ENCODE measurements at places on chromosomes 1 and 21. TPM values are rescaled to one million over a fixed set of nuclear protein-coding genes. Genes with fewer than 3 reads are reported as not detected.

Gene CHIA
- total RNA-seq, result not detected

Gene GJB5
- total RNA-seq, result not detected

Gene ZNF683
- not detected for total RNA-seq

Gene MAP3K21
- total RNA-seq, result 2.8 TPM

Gene CLDN17
- total RNA-seq, result not detected

Gene TMPRSS3
- not detected for total RNA-seq

Gene ESRRG
- total RNA-seq, result not detected

Gene PGLYRP3
- not detected for total RNA-seq

Gene TDRKH
- total RNA-seq, result 3.2 TPM

Gene AADACL4
- total RNA-seq, result not detected

Gene KRTAP13-4
- total RNA-seq, result not detected

Gene NAV1
- 126 TPM for total RNA-seq

Gene CASZ1
- total RNA-seq, result 20.6 TPM

Gene OR10Z1
- total RNA-seq, result not detected

Gene USH2A
- not detected for total RNA-seq

Gene OR14A16
- not detected for total RNA-seq

Gene DMBX1
- not detected for total RNA-seq

Data from thoracic aorta (tissue), 2 donors.